ENCODE measurements at places on chromosomes 12 and 14.

- no peak for DNase-seq
These were observed 72.2 kb downstream of the SETD3 start for GRCh38 chr14:99408286-99408970.

DNA sequence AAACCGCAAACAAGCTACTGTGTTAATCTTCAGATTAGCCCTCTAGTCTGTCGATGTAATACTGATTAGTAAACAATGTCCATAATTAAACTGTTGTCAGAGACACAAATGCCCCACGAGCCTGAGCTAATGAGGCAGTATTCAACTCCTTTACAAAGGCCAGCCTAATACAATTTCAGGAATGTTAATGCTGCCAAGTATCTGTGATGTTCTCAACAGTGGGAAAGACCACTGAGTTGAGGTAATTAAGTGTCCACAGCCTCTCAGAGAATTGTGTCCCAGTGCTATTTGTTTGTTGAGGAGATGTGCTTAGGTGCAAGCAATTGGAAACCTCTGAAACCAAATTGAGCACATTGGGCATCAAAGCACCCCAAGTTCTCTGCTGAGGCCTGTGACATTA, 139.4 kb upstream of the CDKN3 start:
- DNase-seq = no peak

- DNase-seq = peak; percentile 2
These were observed 138.8 kb upstream of the WSCD2 start for GRCh38 chr12:107990325-107990724.

GRCh38 chr12:101931498-101932326, 54.3 kb downstream of the DRAM1 start:
- DNase-seq = no peak

- peak; percentile 96 for DNase-seq
These were observed 71.7 kb downstream of the TRAF3 start for GRCh38 chr14:102848830-102849525.
